ENCODE measurements at places on chromosomes 13 and 19. TPM values are rescaled to one million over a fixed set of nuclear protein-coding genes. Genes with fewer than 3 reads are reported as not detected.

DNA sequence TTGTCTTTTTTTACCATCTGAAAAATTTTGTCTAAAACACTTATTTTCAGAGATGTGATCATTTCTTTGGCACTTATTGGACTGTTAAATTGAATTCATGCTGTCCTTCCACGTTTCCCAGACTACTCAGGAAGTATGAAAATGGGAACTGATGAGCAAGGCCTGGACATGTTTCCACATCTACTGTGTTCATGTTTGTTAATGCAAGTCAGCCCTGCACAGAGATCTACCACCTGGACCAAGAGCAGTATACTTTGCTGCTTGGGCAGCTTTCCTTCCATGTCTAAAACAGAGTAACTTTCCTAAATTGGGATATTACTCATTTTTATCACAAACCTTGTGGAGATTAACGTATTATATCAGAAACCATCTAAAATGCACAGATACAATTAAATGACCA lies 687.4 kb downstream of the DIAPH3 start:
- DNase-seq = no peak

DNA sequence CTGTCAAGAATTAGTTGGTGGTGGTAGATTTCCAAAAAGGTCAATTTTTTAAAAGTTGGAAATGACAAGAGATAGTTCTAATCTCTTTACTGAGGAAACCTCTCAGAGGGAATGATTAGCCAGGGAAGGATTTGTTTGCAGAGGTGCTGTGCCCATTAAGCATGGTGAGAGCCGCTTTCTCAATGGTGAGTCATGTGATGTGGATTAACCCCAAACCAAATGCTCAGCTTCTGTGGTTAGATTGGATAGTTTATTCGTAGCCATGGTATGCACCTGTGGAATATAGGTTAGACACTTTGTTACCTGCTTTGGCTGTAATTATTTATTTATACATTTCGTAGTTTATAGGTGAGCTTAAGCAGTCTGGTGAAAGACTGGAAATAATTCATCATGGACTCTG lies 7.1 kb downstream of the HNRNPM start:
- DNase-seq = no peak

DNA sequence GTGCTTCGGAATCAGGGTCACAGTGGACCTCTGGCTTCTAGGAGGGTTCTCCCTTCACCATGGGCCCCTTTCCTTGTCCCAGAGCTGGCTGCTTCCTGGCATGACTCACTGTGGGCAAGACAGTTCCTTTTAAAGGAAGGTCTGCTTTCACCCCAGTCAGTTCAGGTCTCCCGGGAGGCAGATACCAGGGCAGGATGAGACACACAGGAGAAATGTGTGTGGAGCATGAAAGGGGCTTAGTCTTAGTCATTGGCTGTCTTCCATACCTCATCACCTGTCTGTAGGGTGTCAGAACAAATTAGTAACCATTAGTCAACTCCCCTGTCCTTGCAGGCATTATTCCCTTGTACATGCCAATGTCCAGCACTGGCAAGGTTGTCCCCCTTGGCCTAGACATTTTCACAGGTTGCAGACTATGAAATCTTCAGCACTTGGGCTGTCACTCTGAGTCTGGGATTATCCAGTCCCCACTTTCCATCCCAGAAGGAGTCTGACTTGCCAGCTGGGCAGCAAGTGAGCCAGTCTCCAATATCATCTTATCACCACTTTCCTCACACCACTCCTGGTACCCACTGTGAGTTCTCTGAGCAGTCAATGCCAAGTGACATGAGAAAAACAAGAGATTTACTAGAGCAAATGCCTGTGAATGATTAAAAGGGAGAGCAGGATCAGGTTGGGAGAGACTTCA lies 76.8 kb upstream of the MEDAG start:
- no peak for DNase-seq

- peak; percentile 87 for DNase-seq
These were observed 19.0 kb downstream of the MRPS12 start for GRCh38 chr19:38949580-38950367.

- DNase-seq = no peak
These were observed 23.2 kb upstream of the GPC5 start for GRCh38 chr13:91375116-91375729.

GRCh38 chr19:14054099-14054498 lies 7.8 kb downstream of the PALM3 start:
- no peak for DNase-seq

DNA sequence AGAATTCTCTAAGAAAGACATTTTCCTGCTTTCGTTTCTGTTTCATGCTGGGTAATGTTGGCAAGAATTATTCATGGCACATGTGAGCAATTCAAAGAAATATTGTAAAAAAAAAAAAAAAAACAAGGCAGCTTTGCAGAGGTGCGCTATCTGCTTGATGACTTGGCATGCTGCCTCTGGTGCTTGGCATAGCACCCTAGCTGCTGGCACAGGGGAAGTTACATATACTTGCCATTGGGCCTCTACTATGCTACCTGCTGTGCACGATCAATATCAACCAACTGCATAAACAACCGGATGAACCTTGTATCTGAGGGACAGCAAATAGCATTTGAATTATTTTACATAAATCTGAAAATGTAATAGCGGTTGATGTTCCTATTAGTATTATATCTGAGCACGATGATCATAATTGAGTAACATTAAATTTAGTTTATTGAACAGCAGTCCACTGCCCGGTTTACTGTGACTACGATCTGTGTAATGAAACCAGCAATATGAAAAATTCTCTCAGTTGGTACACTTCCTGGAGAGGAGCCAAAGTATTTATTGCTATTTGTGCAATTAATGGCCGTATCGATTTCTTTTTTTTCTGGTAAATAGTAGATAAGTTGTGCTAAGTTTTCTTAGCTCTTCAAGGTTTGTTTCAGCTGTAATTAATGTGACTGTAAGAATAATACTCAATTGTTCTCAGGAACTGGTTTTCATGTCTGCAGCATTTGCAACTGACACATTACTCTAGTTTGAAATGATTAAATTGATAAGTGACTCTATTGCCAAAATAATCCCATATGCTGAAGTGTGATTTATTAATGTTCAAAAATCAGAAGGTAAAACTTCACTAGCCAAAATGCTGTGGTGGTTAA lies 717.3 kb downstream of the DACH1 start:
- no peak for DNase-seq

Gene ZNF540
- total RNA-seq = 2.3 TPM

Gene UBE2L5
- total RNA-seq = not detected

Gene EGLN2
- total RNA-seq = 150 TPM

All from left lung (tissue), 14 donors.